GM04504 (cell line): ENCODE measurements at places on chromosomes 5 and 9.

GRCh38 chr5:72837524-72838096 is 21.1 kb downstream of the TNPO1 start:
- DNase-seq: no peak

GRCh38 chr9:89001917-89002540 is 10.8 kb downstream of the S1PR3 start:
- no peak for DNase-seq

- no peak for DNase-seq
These were observed 98.2 kb downstream of the MARCHF3 start for GRCh38 chr5:126931963-126932660.

- DNase-seq: no peak
These were observed 759.9 kb downstream of the DTWD2 start for GRCh38 chr5:118228489-118228888.

DNA sequence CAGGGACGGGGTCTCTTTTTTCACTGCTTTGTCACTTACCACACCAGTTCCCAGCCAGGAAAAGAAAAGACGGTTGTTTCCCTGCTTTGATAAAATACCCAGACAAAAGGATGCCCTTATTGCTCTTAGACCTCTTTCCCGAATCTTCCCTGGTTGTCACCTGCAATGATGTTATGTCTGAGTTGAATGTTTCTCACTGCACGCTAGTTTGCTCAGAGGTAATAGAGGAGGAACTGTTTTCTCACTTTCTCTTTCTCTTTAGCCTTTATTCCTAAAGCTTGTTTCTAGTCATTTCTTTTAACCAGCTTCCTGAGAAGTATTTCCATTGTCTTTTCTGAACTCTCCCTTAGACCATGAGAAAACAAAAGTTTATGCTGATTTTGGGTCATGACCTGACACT is 32.9 kb downstream of the ACER2 start:
- DNase-seq: no peak

DNA sequence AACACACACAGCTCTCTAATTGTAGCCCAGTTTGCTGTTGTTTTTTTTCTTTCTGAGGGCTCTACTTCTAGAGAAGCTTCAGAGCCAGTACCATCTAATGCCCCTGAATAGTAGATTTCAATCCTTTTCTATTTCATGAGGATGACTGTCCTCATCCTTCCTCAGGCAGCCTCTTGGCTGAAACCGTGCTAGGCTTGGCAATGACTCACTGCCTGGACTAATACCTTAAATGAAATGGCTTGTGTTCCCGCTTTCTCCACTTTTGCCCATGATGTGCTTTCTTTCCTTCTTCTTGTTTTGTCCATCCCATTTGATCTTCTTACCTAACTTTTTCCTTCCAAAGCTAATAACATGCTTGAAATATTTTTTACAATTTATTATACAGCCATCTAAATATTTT is 80.1 kb downstream of the ITGA1 start:
- no peak for DNase-seq
